ENCODE measurements at places on chromosomes 2 and 18. TPM values are rescaled to one million over a fixed set of nuclear protein-coding genes. Genes with fewer than 3 reads are reported as not detected.

Gene DSG2
- total RNA-seq = 0.49 TPM

GRCh38 chr2:229348128-229348527, 77.0 kb upstream of the PID1 start:
- H3K27me3 ChIP-seq = no peaks in the 10 kb centered on the region
- no peak overlapping the region for H3K4me3 ChIP-seq
- H3K36me3 ChIP-seq = no peaks in the 10 kb centered on the region
- no peaks in the 10 kb centered on the region for H3K4me1 ChIP-seq
- no peak overlapping the region for H3K27ac ChIP-seq

DNA sequence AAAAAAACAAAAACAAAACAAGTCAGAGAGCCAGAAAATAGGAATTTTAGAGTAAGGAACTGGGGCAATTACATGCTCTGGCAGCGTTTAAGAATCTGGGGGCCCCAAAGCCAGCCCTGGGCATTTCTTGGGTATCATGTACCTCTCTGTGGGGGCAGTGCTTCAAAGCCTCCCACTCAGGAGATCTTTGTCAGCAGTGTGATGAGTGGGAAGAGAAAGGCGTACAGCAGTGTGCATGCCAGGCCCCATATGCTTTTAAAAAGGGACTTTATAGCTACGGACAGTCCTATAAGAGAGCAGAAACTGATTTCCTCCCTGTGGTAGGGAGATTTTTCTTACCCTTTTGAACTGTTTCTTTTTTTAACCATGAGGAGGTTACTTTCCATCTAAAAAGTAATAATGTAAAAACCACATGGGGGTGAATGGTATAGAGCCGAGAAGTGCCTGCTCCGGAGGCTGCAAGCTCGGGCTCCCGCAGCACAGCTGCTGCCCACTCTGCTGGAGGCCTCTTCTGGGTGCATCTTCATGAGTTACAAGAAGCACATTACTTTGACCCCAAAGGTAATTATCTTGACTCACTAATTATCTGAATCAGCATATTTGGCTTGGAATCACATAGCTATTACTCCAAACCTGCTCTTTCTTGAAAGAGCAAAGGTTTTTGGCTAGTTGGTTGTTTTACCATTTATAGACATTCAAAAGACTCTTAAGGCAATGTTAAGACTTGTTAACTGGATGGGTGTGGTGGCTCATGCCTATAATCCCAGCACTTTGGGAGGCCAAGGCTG, 46.4 kb downstream of the PROC start:
- H3K36me3 ChIP-seq = peaks cover 20% of the 10 kb centered on the region
- peaks cover 15% of the 10 kb centered on the region for H3K4me1 ChIP-seq
- DNase-seq = no peak

- H3K27ac ChIP-seq = peak overlapping the region; percentile 96
- peak overlapping the region; percentile 88 for H3K4me3 ChIP-seq
- DNase-seq = peak; percentile 99
- H3K36me3 ChIP-seq = peaks cover 50% of the 10 kb centered on the region
- peaks cover 70% of the 10 kb centered on the region for H3K4me1 ChIP-seq
Measured at GRCh38 chr2:105746177-105747080, 1.7 kb downstream of the NCK2 start.

DNA sequence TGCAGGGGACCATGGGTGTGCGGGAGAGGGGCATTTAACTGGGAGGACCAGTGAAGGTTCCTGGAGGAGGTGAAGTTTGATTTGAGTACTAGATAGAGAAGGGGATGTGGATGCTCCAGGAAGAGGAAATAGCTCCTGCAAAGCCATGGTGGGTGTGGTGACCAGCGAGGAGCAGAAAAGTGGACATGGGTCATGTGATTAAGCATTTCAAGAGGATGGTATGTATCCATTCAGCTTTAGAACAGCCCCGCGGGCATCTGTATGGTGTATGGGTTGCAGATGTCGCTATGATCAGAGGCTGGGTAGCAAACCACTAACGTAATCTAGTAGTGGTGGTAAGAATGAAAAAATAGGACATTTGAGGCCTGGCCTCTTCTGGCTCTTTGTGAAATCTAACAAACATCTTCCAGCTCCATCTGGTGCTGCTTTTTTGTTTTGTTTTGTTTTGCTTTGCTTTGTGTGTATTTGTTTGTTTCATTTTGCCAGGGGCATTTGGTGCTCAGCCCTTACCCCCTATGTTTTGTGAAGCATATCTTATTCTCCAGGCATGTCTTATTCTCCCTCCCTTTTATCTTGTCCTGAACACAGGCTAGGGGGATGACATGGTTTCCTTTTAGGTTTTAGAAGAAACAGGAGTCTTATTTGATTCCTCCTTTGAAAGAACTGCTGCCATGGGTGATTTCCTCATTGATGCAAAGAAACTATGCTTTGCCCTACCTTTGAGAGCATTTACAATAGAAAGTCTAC, 226.1 kb downstream of the LRRTM1 start:
- H3K27ac ChIP-seq = no peak overlapping the region
- H3K4me3 ChIP-seq = no peak overlapping the region
- H3K36me3 ChIP-seq = no peaks in the 10 kb centered on the region
- DNase-seq = no peak

Gene RGPD4
- 0.07 TPM for total RNA-seq

Gene ITGB6
- not detected for total RNA-seq

Gene GALNT13
- total RNA-seq = not detected

GRCh38 chr18:39781565-39781964, 2173.5 kb upstream of the PIK3C3 start:
- DNase-seq = no peak
- H3K4me3 ChIP-seq = no peak overlapping the region
- no peaks in the 10 kb centered on the region for H3K36me3 ChIP-seq
- H3K4me1 ChIP-seq = no peaks in the 10 kb centered on the region

Gene CCDC102B
- 1.3 TPM for total RNA-seq

Gene AGXT
- not detected for total RNA-seq

DNA sequence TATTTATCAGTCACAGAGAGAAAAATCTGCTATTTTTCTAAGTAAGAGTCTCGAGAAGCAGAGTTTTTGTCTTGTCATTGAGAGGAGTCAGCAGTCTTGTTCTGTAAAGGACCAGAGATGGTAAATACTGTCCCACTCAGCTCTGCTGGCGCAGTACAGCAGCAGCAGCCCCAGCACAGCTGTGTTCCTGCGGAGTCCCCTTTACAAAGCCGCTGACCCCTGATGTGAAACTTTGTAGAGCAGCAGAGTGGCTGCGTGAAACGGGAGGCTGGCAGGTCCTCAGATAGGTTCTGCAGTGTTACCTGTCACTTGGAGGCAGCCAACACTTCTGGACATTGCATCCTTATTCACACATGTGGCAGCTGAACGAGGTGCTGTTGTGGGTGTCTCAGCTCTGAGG, 45.2 kb downstream of the TMEM185B start:
- no peaks in the 10 kb centered on the region for H3K36me3 ChIP-seq
- no peaks in the 10 kb centered on the region for H3K27me3 ChIP-seq

DNA sequence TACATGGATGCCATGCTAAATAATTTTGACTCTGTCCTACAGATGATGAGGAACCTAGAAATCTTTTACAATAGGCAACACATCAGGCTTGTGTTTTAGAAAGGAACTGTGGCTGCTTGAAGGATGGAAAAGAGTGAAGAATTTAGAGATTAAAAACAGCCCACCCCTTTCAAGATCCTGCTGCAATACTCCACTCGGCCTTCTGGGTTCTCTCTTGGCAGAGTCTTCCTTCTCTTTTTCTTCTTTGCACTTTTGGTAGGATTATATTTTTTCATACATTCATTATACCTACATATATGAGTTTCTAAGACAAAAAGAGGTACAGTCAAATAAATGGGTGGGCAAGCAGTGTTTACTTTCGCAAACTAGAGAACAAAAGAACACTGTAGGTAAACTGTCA, 474.3 kb downstream of the ERBB4 start:
- H3K4me1 ChIP-seq = no peaks in the 10 kb centered on the region
- no peaks in the 10 kb centered on the region for H3K27me3 ChIP-seq
- no peak for DNase-seq
- no peak overlapping the region for H3K4me3 ChIP-seq
- H3K36me3 ChIP-seq = no peaks in the 10 kb centered on the region

Gene OXER1
- total RNA-seq = 0.14 TPM

- peaks cover 69% of the 10 kb centered on the region for H3K4me1 ChIP-seq
- H3K27ac ChIP-seq = no peak overlapping the region
- no peak for DNase-seq
- H3K4me3 ChIP-seq = no peak overlapping the region
- H3K36me3 ChIP-seq = peaks cover 47% of the 10 kb centered on the region
Measured at GRCh38 chr2:20327370-20327769, 23.3 kb downstream of the PUM2 start.

GRCh38 chr2:97998431-97999005, 2.8 kb upstream of the TMEM131 start:
- H3K4me1 ChIP-seq = peaks cover 11% of the 10 kb centered on the region
- no peak for DNase-seq
- H3K36me3 ChIP-seq = peaks cover 1% of the 10 kb centered on the region

DNA sequence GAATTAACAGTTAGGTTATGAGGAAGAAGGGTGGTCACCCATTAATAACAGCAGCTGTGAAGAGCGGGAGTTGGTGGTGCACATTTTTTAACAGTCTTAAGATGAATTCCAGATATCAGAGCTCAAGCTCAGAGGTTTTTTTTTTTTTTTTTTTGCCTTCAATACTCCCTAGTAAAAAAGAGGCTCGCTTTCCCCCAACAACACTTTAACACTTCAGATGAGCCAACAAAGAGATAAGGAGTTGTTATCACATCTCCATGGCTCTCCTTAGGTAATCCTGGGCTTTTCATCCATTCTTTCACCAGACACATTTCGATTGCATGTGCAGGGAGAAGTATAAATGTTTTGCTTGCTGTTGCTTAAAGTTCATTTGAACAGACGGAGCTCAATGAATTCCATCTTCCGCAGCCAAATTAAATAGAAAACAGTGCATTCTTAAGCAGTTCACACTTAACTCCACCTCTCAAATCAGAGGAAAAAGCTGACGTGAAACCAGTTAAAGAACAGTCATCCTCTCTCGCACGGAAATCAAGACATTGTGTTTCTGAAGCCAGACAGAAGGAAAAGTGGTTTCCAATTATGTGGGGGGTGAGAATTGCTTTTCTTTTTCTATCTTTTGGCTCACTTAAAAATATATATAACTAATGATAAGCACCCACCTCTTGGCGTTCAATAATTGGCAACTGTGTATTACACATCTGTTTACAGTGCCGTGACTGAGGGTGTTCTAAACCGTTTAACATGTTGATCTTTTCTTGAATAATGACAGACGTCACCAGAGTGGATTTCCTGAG, 118.2 kb downstream of the ZNF521 start:
- no peak overlapping the region for H3K27ac ChIP-seq
- DNase-seq = no peak
- no peaks in the 10 kb centered on the region for H3K4me1 ChIP-seq
- no peak overlapping the region for H3K4me3 ChIP-seq
- H3K27me3 ChIP-seq = peaks cover 2% of the 10 kb centered on the region

- no peak overlapping the region for H3K4me3 ChIP-seq
- no peaks in the 10 kb centered on the region for H3K36me3 ChIP-seq
- peak; percentile 44 for DNase-seq
- no peak overlapping the region for H3K27ac ChIP-seq
- H3K4me1 ChIP-seq = no peaks in the 10 kb centered on the region
Measured at GRCh38 chr2:148813603-148814065, 61.4 kb upstream of the KIF5C start.

DNA sequence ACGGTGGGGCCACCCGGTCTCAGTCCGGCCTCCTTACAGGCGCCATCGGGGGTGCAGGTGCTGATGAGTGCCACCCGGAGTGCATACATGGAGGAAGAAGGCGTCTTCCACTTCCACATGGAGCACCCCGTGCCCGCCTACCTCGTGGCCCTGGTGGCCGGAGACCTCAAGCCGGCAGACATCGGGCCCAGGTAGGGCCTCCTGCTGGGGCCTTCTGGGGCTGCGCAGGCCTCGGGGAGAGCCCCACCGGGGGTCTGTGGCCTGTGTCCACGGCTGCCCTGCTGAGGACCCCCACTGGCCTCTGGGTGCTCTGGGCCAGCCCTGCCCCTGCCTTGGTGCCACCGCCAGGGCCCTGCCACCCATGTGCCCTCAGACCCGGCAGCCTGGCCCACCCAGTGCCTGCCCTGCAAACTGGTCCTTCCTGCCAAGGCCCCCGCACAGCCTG, 4.8 kb downstream of the RNPEPL1 start:
- H3K4me3 ChIP-seq = no peak overlapping the region
- H3K27me3 ChIP-seq = no peaks in the 10 kb centered on the region
- no peak for DNase-seq
- peaks cover 23% of the 10 kb centered on the region for H3K4me1 ChIP-seq
- no peak overlapping the region for H3K27ac ChIP-seq
- H3K36me3 ChIP-seq = no peaks in the 10 kb centered on the region
